ENCODE measurements at places on chromosomes 1 and 21.
A peak's percentile ranks its signal among the peaks of the same experiment; 100 is the strongest.

- DNase-seq = peak; percentile 59
These were observed 40.5 kb downstream of the AK5 start for GRCh38 chr1:77322061-77322900.

DNA sequence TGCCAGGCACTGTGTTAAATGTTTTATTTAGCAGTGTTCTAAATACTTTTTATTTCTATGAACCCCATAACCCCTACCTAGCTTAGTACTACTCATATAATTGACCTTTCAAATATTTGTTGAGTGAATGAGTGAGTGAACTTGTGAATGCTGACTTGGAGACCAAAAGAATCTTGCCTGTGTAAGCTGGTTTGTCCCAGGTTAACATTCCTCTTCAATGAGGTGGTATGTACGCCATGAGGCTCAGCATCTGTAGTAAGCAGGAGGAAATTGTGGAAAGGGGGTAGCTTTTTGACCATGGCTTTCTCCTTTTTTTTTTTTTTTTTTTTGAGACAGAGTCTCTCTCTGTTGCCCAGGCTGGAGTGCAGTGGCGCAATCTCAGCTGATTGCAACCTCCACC, 14.6 kb downstream of the MED18 start:
- no peak for DNase-seq

DNA sequence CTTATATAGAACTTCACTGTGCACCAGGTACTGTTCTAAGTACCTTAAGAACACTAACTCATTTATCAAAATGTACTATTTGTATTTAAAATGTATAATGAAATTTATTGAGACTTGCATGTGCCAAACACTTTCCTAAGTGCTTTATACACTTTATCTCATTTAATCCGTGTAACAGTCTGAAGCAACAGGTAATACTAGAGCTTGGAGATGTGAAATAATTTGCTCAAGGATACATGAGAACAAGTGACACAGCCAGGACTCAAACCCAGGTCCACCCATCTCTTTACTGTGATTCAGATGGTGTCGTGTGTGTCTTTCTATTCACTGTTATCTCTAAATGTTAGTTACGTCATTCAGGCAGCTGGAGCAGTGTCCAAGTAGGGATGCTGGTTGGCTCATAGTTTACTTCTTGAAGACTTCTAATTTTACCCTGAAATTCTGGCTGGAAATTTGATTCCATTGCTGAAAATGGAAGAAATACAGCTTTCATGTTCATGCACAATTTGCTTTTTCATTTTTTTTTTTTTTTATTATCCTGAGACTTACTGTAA, 169.7 kb upstream of the UBE2U start:
- DNase-seq = no peak

GRCh38 chr1:220391491-220391890, 119.2 kb upstream of the RAB3GAP2 start:
- no peak for DNase-seq

DNA sequence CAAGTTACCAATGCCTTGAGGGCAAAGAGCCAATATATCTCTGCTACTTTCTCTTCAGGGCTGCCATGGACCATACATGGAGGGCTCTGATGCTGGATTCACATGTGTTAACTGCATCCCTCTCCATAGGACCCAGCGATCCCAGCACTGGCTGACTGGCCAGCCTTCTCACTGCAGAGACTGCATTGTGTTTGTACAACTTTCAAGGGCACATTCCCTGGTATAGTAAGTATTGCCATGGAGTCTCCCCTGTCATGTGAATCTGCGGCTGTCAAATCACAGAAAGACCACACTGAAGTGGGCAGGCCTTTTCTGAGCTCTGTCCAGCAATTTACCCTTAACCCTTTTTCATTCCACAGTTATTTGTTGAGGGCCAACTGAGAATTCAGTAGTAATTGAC, 449.8 kb downstream of the OMA1 start:
- DNase-seq = no peak

GRCh38 chr1:77348549-77348948, 66.7 kb downstream of the AK5 start:
- peak; percentile 42 for DNase-seq

GRCh38 chr1:1432274-1432950, 3.1 kb upstream of the VWA1 start:
- DNase-seq = no peak

DNA sequence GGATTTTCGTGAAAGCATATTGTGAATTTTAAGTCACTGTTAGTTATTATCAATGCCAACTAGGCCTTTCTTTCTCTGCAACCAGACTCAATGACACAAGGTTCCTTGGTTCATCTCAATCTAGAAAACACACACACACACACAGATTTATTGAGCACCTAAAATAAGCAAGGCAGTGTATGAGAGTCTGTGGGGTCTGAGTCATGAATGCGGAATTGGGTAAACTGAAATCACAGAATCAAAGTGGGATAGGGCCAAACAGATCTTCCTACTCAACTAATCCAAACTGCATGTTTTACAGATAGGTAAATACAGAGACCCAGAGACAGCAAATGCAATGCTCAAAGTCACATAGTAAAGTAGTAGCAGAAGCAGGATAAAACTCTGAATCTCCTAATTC, 48.5 kb upstream of the NRDC start:
- no peak for DNase-seq

DNA sequence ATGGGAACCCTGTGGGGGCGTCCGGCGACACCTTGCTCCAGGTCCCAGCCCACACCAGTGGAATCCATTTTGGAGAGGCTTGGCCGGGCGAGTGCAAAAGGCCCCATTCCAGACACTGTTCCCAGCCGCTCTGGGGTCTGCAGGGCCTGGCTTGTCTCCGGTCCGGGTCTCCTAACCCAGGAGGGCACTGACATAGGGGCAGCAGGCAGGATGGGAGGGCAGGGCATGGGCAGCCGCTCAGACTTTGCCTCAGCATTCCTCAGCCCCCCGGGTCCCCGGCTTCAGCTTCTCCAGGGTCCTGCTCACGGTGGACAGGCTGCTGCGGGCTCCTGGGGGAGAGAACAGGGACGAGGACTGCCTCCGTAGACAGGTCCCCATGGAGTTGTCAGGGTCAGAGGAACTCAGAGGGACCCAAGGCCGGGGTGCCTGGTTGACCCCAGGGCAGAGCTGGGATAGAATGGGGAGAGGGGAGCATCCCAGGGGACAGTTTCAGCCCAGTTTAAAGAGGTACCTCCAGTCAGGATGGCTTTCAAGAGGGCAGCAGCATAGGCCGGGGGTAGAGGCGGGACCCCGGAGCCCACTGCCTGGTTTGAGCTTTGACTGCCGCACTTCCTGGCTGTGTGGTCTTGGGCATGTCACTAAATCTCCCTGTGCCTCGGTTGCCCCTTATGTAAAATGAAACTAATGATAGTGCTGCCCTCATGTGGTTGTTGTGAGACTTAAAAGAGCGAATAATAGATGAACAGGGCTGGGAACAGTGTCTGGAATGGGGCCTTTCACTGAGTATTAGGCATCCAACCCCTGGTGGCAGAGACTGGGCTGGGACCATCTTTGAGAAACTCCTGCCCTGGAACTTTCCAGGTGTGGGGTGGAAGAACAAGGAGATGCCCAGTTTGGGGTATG, 3.7 kb downstream of the KNCN start:
- DNase-seq = peak; percentile 80
